ENCODE measurements at places on chromosomes 11 and 22.

GRCh38 chr22:46042786-46043185, 65.8 kb upstream of the WNT7B start:
- no peak for DNase-seq

- DNase-seq = no peak
Observed at GRCh38 chr22:45207533-45207932, 33.2 kb downstream of the KIAA0930 start.

DNA sequence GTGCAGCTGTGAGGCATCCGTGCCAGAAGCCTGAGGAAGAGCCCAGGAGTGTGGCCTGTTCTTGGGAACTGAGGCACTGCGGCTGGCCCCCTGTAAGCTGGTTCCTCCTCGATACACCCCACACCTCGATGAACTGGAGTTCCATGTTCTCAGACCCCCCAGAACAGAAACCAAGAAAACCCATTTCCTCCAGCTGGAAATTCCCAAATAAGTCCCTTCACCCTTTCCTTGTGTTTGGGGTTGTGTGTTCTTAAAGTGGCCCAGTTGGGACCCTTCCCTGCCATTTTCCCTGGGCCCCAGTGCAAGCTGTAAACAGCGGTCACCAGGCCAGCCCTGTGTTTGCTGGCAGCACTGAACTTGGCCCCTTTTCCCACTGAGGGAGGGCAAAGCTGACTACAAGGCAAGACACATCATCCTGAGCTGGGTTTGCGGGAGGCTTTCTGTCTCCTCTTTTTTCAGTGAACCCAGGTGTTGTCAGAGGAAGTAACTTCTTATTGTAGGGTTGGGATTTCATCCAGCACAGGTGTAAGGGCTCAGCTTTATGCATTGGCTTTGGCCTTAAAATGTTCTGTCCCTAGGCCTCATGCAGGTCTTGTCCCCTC, 60.1 kb upstream of the MPEG1 start:
- no peak for DNase-seq

GRCh38 chr11:93251922-93252321, 54.1 kb upstream of the SLC36A4 start:
- DNase-seq = no peak
